ENCODE measurements at places on chromosomes 13 and 19.

GRCh38 chr19:50790922-50791467 is 780 bp downstream of the ACP4 start:
- DNase-seq = no peak

DNA sequence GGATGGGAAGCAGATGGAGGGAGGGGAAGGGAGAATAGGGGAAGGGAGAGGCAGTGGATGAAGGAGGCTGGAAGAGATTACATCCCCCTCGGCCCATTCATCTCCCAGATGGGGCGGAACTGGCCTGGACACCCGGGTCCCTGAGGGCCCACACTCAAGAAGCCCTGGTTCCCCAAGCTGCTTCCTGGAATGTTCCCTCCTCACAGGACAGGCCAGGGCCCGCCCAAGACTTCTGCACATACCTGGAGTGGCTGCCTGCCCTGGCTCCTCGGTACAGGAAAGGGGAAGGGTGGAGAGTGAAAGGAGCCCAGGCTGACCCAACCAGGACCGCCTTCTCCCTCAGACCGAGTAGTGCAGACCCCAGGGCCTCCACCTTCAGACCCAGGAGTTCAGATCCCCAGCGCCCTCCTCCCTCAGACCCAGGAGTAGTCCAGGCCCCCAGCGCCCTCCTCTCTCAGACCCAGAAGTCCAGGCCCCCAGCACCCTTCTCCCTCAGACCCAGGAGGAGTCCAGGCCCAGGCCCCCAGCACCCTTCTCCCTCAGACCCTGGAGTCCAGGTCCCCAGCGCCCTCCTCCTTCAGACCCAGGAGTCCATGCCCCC is 489 bp downstream of the NTF4 start:
- no peak for DNase-seq

GRCh38 chr19:18386543-18387271 is 749 bp downstream of the GDF15 start:
- no peak for DNase-seq

DNA sequence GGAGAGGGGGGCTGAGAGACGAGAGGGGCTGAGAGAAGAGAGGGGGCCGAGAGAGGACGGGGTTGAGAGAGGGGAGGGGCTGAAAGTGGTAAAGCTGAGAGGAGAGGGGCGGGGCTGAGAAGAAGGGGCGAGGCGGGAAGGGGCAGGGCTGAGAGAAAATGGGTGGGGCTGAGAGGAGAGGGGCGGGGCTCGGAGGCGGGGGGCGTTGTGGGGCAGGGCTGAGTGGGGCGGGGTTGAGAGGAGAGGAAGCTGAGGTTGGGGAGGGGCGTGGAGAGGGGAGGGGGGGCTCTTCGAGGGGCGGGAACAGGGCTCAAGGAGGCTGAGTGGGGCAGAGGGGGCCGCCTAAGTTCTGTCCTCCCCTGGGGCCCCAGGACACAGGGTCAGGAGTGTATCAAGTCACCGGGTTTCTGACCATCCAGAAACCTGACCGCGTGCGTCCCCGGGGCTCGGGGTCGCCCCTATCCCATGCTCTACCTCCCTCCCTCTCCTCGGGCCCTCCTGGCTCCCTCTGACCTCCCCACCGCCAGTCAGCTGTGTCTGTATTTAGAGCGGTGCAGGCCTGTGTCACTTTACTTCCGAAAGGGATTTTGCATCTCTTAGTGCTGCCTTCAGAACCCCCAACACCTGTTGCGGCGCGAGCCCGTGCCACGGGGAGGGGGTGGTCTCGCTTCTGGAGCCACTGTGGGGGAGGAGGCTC is 38.6 kb upstream of the SEMA6B start:
- DNase-seq = no peak

- no peak for DNase-seq
Measured at GRCh38 chr13:44153496-44153895, 220.1 kb upstream of the SERP2 start.

- DNase-seq = no peak
Measured at GRCh38 chr13:111396457-111396856, 76.0 kb downstream of the TEX29 start.

- no peak for DNase-seq
Measured at GRCh38 chr19:14021474-14021873, 6.5 kb upstream of the RLN3 start.
